ENCODE measurements at places on chromosomes 7 and 10. TPM values are rescaled to one million over a fixed set of nuclear protein-coding genes. Genes with fewer than 3 reads are reported as not detected.

DNA sequence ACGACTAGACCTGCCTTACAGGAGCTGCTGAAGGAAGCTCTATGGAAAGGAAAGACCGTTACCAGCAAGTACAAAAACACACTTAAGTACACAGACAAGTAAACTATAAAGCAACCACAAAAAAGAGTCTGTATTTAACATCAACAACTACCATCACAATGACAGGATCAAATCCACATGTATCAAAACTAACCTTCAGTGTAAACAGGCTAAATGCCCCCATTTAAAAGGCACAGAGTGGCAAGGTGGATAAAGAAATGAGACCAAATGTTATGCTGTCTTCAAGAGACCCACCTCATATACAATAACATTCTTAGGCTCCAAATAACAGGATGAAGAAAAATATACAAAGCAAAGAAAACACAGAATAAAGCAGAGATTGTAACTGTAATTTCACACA, 307.0 kb upstream of the DKK1 start:
- no peak overlapping the region for H3K4me3 ChIP-seq
- no peaks in the 10 kb centered on the region for H3K4me1 ChIP-seq
- no peak for DNase-seq
- H3K36me3 ChIP-seq: no peaks in the 10 kb centered on the region
- no peaks in the 10 kb centered on the region for H3K27me3 ChIP-seq
- no peak overlapping the region for H3K27ac ChIP-seq

ABCC2 gene
- total RNA-seq: 2.4 TPM

- no peak overlapping the region for H3K4me3 ChIP-seq
- no peaks in the 10 kb centered on the region for H3K36me3 ChIP-seq
- no peak overlapping the region for H3K27ac ChIP-seq
- 0 out of 2 replicates have a peak, but pooled peaks cover 2% of the 10 kb centered on the region for H3K27me3 ChIP-seq
- no peak for DNase-seq
- H3K4me1 ChIP-seq: no peaks in the 10 kb centered on the region
Measured at GRCh38 chr7:154910977-154911376, 91.9 kb downstream of the PAXIP1 start.

BUD23 gene
- total RNA-seq: 138 TPM

GRCh38 chr10:106424054-106424453, 740.5 kb downstream of the SORCS1 start:
- peak; percentile 92 for DNase-seq
- peak overlapping the region; percentile 100 for H3K27ac ChIP-seq
- H3K36me3 ChIP-seq: no peaks in the 10 kb centered on the region
- no peak overlapping the region for H3K4me3 ChIP-seq
- no peaks in the 10 kb centered on the region for H3K27me3 ChIP-seq
- H3K4me1 ChIP-seq: peaks cover 25% of the 10 kb centered on the region

DNA sequence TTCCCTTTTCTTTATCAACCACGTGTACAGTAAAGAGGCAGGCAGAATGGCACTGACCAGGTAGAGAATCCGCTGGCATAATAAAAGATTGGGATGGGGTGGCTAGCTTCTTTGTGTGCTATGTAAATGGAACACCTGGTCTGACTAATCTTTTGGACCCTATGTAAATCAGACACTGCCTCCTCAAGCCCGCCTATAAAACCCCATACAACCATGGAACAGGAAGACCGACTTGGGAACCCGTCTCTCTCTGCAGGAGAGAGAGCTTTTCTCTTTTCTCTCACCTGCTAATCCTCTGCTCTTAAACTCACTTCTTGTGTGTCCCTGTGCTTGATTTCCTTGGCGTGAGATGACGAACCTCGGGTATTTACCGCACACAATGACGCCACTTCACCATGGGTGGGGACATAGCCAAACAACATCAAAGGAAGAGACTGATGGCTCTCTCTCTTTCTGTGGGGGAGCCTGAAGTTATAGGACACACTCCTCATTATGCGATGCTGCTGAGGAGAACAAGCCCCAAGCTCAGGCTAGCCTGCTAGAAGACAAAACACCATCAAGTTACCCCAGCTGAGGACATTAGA, 94.2 kb downstream of the ARL5B start:
- H3K36me3 ChIP-seq: no peaks in the 10 kb centered on the region
- no peak for DNase-seq
- H3K27me3 ChIP-seq: no peaks in the 10 kb centered on the region
- H3K4me3 ChIP-seq: no peak overlapping the region

DNA sequence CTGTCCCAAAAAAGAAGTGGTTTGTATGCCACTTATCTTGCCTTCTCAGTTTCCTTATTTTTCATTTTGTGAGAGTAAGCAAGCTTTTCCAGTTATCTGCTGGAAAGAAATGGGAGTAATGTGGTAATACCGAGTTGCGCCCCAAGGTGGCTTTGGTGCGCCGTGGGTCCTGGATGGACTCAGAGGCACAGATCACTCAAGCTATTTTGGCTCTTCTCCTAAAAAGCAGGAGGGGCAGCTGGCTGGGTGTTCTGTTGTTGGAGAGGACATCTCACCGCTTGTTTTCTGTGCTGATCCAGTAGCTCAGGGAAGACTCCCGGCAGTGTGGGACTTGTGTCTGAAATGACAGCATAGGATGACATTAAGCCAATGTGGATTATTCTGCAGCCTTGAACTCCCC, 16.4 kb downstream of the PRKRIP1 start:
- no peak overlapping the region for H3K4me3 ChIP-seq
- no peak overlapping the region for H3K27ac ChIP-seq
- no peaks in the 10 kb centered on the region for H3K27me3 ChIP-seq
- no peaks in the 10 kb centered on the region for H3K4me1 ChIP-seq
- peaks cover 46% of the 10 kb centered on the region for H3K36me3 ChIP-seq
- DNase-seq: peak; percentile 43

DNA sequence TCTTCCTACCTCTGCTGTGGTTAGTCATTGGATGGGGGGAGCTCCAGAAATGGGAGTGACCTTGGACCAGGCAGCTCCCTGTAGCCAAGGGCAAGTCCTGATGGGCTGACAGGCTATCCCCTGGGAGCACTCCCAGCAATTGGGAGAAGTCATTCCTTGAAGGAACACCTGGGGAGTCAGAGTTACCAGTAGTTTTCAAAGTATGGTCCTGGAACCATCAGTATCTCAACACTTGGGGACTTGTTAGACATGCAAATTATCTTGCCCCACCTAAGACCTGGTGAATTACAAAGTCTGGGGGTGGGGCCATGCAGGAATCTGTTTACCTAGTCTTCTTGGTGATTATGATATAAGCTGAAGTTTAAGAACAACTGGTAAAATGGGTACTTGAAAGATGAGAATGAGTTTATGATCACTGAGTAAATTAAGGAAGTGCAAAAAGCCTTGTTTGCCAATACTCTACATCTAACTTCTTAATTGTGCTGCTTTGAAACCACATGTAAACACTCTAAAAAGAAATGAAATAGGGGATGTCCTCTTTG, 287.3 kb upstream of the LRRN3 start:
- H3K27ac ChIP-seq: no peak overlapping the region
- H3K4me3 ChIP-seq: no peak overlapping the region
- no peaks in the 10 kb centered on the region for H3K36me3 ChIP-seq
- DNase-seq: no peak
- H3K27me3 ChIP-seq: no peaks in the 10 kb centered on the region

- peaks cover 7% of the 10 kb centered on the region for H3K4me1 ChIP-seq
- H3K27me3 ChIP-seq: no peaks in the 10 kb centered on the region
- H3K4me3 ChIP-seq: peak overlapping the region; percentile 76
Measured at GRCh38 chr7:41942468-41943093, 239.7 kb upstream of the INHBA start.

BRAT1 gene
- total RNA-seq: 65.2 TPM

TMEM196 gene
- total RNA-seq: not detected

DNA sequence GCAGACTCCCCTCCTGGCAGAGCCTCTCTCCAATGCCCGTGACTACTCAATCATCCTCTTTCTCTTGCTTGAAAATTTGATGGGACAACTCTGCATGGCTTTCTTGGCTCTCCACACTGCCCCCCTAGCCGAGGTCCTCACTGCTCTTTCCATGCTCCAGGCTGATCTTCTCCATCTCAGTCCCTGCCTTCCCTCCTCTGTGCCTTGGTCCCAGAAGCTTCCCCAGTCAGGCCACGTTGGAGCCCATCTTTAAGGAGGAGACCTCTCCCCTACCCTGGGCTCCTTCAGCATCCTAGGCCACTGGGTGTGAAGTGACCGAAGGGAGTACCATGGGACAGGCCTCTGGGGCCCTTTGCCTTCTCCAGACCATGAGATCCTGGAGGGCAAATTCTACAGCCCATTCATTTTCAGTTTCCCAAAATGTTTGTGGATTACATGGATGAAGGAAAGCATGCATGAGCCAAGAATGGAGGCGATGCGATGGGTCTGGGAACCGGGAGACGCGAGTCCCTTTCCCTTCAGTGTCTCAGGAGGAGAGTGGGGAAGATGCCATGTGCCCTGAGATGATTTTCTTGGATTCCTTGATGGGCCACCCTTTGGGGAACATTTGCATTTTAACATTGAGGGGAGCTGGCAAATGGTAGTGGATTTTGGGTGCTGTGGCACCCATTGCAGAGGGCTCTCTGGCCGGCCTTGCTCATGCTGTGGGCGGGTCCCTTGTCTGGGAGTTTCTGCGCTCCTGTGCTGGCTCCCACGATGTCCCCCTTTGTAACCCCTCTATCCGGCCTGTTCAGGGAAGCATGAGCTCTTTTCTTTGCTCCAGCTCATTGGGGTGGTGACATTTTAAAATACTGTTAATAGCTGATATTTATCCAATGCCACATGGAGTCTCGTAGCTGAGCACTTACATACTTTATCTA, 376.6 kb downstream of the RPS24 start:
- H3K36me3 ChIP-seq: no peaks in the 10 kb centered on the region
- H3K4me3 ChIP-seq: no peak overlapping the region
- no peak for DNase-seq
- H3K4me1 ChIP-seq: peaks cover 11% of the 10 kb centered on the region
- H3K27ac ChIP-seq: no peak overlapping the region

DNA sequence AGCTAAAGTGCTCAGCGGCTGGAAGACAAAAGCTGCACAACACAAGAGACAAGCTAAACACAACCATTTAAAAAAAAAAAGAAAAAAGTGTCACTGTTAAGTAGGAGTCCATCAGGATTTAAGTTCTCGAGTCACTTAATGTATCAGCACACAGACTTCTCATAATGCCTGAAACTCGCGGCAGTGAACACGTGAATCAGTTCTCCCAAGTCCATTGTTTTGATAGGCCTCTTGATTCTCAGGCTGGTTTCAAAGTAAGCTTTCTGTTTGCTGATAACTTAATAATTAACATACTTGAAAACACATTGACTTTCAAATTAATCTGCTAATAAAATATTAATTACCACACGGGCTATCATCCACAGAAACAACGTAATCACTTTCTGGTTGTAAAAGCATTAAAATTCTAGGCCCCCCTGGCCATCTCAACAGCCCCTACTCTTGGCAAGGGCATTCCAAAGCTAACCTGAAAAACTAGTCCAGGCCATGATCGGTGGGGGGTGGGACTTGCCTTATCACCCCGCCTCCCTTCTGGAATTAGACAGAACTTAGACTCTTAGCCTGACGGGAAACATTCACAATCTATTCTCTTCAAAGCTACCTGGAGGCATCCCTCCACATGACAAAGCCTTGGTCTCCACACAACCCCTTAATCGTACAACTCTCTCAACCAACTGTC, 129.0 kb downstream of the DIP2C start:
- no peaks in the 10 kb centered on the region for H3K4me1 ChIP-seq
- H3K4me3 ChIP-seq: no peak overlapping the region
- H3K36me3 ChIP-seq: no peaks in the 10 kb centered on the region
- no peak overlapping the region for H3K27ac ChIP-seq
- no peak for DNase-seq

CDC14C gene
- total RNA-seq: not detected

DNA sequence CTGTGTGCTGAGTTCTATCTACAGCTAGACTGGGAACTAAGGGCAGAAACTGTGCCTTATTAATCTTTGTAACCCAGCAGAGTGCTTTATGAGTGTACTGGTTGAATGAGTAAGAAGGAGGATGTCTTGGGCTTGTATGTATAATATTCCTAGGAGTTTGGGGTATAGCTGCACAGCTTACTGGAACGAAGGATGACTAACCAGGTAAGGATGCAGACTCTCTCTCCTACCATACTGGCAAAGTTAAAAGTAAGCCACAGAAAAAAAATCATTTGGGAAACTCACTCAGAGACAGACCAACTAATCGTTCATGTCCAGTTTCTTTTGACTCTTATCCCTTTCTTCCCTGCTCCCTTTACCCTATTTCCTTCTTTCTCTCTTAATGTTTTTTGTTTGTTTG, 1.4 kb upstream of the DHTKD1 start:
- H3K27me3 ChIP-seq: no peaks in the 10 kb centered on the region
- H3K27ac ChIP-seq: peak overlapping the region; percentile 23
- peak; percentile 62 for DNase-seq
- H3K4me3 ChIP-seq: no peak overlapping the region
- peaks cover 7% of the 10 kb centered on the region for H3K4me1 ChIP-seq
- no peaks in the 10 kb centered on the region for H3K36me3 ChIP-seq

GRCh38 chr10:129483430-129484010, 16.5 kb downstream of the MGMT start:
- H3K4me1 ChIP-seq: no peaks in the 10 kb centered on the region

CLDN3 gene
- total RNA-seq: 51.6 TPM

HIBADH gene
- 45.8 TPM for total RNA-seq

CSGALNACT2 gene
- total RNA-seq: 3.9 TPM

- no peak overlapping the region for H3K4me3 ChIP-seq
- DNase-seq: no peak
- no peaks in the 10 kb centered on the region for H3K36me3 ChIP-seq
Measured at GRCh38 chr7:70171369-70171920, 573.2 kb downstream of the AUTS2 start.

DNA sequence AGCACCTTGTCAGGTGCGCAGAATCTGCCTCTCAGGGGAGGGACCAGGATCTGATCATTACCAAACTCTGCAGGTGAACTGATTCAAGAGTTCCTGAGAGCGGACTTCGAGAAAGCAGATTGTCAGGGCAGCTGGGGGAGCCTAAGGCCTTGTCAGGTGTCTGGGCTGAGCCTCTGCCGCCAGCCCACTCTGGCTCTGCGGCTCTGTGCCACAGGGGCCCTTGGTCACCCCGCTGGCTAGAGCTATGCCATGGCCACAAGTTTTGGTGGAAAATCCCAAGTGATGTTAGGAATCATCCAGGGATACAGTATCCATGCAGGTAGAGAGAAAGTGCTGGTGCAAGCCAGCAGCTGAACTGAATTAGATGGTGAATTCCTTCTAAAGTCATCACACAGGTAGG, 4.2 kb downstream of the ADAMTS14 start:
- H3K27me3 ChIP-seq: no peaks in the 10 kb centered on the region
- no peaks in the 10 kb centered on the region for H3K36me3 ChIP-seq
- DNase-seq: no peak
- no peak overlapping the region for H3K4me3 ChIP-seq
- H3K27ac ChIP-seq: no peak overlapping the region

COL13A1 gene
- 299 TPM for total RNA-seq

DNA sequence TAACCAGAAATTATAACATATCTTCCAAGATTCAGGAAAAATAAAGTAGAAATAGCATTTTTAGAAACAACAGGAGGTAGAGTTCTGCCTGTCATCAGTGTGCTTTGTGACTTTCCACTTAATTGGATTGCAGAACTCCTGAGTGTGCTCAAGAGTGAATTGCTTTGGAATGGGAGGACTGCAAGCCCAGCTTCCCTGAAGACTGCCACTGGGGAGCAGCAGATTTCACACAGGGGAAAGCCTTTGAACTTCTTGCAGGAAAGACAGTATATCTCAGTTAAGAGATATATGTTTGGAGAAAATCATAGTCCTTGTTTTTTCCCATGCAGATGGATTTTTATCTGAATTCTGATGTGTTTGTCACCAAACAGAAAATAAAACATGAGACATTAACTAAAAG, 124.5 kb downstream of the TMEM168 start:
- H3K4me3 ChIP-seq: no peak overlapping the region
- no peaks in the 10 kb centered on the region for H3K4me1 ChIP-seq
- H3K27ac ChIP-seq: no peak overlapping the region
- H3K36me3 ChIP-seq: no peaks in the 10 kb centered on the region
- 0 out of 2 replicates have a peak, but pooled peaks cover 7% of the 10 kb centered on the region for H3K27me3 ChIP-seq

All from PC-3 (cell line).